ENCODE measurements at places on chromosomes 3 and 15.
A peak's percentile ranks its signal among the peaks of the same experiment; 100 is the strongest.

- no peak for DNase-seq
Observed at GRCh38 chr3:17753632-17753992, 11.2 kb upstream of the TBC1D5 start.

- no peak for DNase-seq
Observed at GRCh38 chr3:44028-44676, 152.4 kb upstream of the CHL1 start.

DNA sequence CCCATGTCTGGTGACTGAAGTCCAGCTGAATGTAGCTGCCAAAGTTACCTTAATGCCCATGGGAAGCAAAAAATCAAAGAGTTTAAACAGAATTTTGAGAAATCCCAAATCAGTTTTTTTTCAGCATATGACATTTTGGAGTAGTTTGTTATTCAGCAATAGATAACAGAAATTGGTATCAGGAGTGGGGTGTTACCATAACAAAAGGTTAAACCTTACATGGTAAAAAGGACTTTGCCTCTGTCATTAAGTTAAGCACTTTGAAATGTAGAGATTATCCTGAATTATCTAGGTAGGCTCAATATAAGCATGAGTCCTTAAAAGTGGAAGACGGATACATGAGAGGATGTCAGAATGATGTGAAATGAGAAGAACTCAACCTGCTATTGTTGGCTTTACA is 32.1 kb downstream of the DTWD1 start:
- DNase-seq, result no peak

GRCh38 chr3:17985658-17986347 is 243.4 kb upstream of the TBC1D5 start:
- no peak for DNase-seq

DNA sequence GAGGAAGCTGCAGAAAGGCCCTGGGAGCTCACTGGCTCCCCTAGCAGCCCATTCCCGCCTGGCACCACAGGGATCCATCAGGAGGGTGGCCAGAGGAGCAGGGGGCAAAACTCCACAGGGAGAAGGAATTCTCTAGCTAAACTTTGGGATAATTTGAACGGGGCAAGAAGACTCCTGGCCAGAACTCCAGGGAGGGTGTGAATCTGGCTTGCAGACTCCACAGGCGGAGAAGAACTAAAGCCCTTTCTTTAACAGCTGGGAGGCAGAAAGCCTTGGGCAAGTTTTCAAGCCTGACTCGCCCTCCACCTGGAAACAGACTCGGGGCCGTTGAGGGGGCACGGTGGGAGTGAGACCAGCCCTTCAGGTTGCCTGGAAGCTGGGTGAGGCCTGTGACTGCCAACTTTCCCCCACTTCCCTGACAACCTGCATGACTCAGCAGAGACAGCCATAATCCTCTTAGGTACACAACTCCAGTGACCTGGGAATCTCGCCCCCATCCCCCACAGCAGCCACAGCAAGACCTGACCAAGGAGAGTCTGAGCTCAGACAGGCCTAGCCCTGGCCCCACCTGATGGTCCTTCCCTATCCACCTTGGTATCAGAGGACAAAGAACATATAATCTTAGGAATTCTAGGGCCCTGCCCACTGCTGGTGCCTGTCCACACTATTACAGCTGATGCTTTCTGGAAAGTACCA is 28.6 kb downstream of the SLC27A2 start:
- DNase-seq, result peak; percentile 33

- peak; percentile 37 for DNase-seq
Observed at GRCh38 chr15:73691396-73691795, 7.2 kb downstream of the CD276 start.

GRCh38 chr3:168812234-168812633 is 716.5 kb upstream of the GOLIM4 start:
- DNase-seq, result no peak

DNA sequence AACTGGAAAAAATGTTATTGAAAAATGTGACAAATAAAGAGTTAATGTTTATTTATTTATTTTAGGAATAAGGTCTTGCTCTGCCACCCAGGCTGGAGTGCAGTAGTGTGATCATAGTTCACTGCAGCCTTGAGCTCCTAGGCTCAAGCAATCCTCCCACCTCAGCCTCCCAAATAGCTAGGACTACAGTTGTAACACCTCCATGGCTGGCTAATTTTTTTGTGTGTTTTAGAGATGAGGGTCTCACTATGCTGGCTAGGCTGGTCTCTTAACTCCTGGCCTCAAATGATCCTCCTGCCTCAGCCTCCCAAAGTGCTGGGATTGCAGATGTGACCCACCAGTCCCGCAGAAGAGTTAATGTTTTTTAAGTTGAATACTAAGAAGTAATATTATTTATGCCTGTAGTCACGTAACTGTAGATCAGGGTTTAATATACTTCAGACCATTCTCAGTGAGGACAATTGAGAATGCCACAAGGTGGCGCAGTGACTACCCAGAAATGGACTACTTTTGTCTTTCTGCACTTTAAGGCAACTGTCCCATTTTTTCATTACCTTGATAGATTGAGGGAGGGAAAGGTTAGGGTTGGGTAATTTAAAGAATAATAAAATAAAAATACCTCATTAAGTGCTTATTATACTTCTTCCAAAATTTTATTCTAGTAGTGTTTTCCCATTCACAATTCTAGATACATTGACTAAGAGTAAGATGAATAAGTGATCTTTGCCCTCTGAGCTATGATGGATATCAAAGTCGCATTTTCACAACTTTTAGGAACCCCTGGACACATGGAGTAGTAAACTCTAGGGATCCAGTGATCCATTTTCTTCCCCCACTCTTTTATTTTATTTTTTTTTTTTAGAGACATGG is 6.0 kb downstream of the MUC13 start:
- peak; percentile 67 for DNase-seq

DNA sequence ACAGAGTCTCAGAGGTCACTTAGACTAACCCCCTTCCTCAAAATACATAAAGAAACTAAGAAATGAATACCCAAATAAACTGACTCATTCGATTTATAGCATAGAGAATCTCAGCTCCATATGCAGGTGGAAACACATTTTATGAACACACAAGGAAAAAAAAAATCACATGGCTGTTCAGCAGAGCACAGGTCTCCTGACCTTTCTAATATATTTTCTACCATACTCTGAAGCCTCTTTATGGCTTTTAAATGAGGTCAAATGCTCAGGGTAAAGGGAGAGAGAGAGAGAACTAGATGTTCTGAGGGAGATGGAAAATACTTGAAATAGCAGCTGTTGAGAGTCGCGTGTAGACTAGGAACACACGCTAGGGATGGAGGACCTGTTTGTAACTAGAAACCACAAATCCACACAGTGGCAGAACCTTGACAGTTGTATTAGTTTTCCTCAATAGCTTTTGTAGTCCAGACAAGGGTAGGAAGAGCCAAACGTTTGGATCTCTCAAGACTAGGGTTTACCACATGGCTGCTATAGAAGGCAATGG is 165.3 kb downstream of the FMN1 start:
- DNase-seq, result no peak

- no peak for DNase-seq
Observed at GRCh38 chr15:40240619-40241221, 1.9 kb downstream of the PAK6 start.

DNA sequence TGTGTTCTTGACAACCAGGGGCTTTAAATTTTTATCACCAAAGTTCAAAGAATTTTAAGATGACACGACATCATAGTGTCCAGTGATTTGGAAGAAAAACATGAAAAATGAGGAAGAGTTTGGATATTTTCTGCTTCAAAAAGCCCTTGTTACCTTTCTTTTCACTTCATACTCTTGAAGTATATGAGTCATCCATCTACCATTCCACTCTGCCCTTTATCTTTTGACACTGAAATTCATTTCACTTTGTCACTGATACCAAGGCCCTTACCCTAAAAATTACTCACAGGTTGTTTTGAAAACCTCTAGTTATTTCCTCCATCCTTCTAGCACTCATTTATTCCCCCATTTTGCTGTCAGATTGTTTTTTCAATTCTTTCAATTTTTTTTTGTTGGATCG is 42.7 kb downstream of the OR5H15 start:
- DNase-seq, result no peak

GRCh38 chr3:183158551-183159006 is 4.0 kb downstream of the LAMP3 start:
- DNase-seq, result peak; percentile 83

GRCh38 chr3:106420628-106421027 is 551.8 kb upstream of the CBLB start:
- DNase-seq, result no peak

- no peak for DNase-seq
Observed at GRCh38 chr15:75069301-75069925, 46.0 kb downstream of the PPCDC start.

GRCh38 chr15:85625856-85626255 is 168.9 kb downstream of the KLHL25 start:
- DNase-seq, result peak; percentile 39

DNA sequence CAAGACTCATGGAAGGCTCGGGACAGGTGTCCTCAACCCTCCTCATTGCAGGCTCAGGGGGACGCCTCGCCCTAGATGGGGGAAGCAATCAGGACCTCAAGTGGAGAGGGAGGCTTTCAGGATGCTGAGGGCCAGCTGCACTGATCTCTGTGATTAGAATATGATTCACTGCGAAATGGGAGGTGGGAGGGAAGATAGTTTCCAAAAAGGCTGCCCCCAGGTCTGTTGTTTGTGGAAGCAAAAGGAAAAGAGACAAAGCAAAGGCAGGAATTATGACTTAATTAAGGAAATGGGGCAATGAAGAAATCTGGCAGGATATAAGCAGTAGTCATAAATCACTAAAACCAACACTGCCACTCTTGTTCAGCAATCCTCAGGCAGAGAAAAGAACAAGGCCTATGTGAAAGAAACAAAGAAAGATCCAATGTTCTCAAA is 85.6 kb upstream of the ABHD17C start:
- no peak for DNase-seq

GRCh38 chr3:185825006-185825638 is at the start of gene IGF2BP2:
Gene IGF2BP2, minus strand, starts transcription at chr3:185825042. Its CDS starts 82 bp downstream, at chr3:185824960.
- peak; percentile 90 for DNase-seq

DNA sequence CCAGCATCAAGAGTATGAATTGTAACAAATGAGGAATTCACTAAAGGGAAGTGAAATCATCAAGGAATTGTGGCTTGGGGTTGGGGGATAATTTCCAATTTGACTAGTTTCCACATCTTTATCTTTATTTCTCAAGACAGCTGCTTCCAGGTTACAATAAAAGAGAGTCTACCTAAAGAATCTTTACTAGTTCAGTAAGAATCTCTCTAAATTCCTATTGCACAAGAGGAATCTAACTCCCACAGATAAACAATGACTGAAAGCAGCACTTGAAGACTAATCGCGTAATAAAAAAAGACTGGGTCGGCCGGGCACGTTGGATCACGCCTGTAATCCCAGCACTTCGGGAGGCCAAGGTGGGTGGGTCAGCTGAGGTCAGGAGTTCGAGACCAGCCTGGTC is 194.4 kb downstream of the KBTBD8 start:
- no peak for DNase-seq

GRCh38 chr15:57462381-57462780 is 86.1 kb downstream of the CGNL1 start:
- DNase-seq, result no peak

GRCh38 chr3:25426408-25426807 is 1.7 kb upstream of the RARB start:
- DNase-seq, result peak; percentile 42

DNA sequence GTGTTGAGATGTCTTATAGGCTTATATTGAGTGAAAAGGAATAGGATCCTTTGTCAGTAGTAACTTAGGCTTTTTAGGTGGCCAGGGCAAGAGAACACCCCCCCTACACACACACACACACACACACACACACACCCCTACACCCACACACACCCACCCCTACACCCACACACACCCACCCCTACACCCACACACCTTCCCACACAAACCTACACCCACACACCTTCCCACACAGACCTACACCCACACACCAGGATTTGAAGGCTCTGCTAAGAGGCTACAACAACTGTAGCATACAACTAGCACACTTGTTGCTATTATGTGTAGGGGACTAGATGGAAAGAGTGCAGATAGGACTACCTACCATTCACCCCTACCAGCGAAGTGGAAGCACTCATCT is 172.6 kb downstream of the PGPEP1L start:
- DNase-seq, result no peak

GRCh38 chr3:62049033-62049432 is 324.3 kb downstream of the FEZF2 start:
- DNase-seq, result no peak

- no peak for DNase-seq
Observed at GRCh38 chr15:86481720-86482119, 402.0 kb downstream of the AGBL1 start.

Data from Daoy (cell line).